Esophagus squamous epithelium (tissue), 5 donors: ENCODE measurements at places on chromosomes 1 and 21.

DNA sequence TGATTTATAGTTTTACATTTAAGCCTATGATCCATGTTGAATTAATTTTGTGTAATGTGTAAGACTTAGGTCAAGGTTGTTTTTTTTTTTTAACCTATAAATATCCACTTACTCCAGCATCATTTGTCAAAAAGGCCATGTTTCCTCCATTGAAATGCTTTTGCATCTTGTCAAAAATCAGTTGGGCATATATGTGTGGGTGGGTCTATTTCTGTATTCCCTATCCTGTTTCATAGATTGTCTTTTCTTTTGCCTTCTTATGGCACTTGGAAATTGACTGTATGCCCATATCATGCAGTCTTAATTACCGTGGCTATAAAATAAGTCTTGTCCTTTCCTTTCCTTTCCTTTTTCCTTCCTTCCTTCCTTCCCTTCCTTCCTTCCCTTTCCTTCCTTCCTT lies 138.2 kb downstream of the PRDM2 start:
- DNase-seq: no peak

DNA sequence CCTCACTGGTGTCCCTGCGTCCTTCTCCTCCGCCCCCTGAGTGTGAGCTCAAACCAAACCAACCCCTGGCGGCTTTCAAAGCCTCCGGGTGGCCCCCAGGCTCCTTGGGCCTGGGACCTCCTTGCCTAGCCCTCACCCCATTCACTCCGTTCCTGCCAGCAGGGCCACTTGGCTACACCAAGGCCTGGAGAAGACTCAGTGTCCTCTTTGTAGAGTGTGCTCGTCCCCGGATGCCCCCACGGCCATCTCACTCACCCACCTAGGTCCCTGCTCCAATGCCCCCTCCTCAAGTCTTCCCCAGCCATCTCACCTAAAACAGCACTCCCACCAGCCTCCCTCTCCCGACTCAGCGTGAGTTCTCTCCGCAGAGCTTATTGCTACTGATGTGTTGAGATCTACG lies 7.2 kb upstream of the CCDC27 start:
- DNase-seq: no peak

DNA sequence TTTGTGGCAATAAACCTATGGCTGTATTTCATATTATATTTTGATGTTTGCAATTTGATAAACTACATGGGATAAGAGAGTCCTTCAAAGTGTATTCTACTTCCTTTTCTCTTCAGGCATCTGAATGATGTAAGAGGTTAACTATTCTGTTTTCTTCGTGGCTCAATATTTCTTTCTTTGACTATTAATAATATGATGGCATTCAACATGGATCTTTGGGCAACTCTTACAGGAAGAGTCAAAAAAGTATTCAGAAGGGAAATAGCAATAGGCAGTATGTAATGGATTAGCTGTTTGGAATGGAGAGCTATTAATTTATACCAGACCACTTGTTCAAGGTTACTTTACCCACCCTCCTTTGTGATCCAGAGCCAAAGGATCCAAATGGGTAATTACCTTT lies 74.4 kb downstream of the HMCN1 start:
- no peak for DNase-seq

DNA sequence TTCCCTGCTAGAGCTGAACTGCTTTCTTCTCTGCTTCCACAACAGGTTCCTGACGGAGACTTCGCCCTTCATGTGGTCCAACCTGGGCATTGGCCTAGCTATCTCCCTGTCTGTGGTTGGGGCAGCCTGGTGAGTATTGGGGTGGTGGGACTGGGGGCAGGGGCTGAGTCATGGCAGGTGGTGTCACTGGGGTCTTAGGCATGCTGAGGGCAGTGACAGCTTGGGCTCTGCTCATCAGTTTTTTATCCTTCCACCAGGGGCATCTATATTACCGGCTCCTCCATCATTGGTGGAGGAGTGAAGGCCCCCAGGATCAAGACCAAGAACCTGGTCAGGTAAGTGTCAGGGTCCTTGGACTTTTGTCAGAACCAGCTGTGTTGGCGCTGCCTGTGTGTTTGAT lies 1.3 kb downstream of the ATP6V0B start:
- no peak for DNase-seq

DNA sequence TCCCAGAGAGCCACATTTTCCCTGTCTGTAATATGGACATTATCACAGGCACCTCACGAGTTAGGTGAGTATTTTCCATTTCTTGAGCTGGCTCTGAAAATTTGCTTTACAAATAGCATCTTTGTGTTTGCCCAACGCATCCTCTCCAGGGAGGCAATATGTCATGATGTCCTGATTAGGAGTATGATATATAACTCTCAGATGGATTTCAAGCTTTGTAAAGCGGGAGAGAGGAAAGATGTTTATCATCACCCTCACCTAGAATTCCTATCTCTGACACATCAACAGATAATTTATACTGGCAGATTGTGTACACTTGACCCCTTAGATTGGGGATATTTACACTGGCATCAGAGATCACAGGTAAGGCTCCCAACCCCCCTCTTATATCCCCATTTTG lies 730.7 kb upstream of the RGS18 start:
- no peak for DNase-seq

DNA sequence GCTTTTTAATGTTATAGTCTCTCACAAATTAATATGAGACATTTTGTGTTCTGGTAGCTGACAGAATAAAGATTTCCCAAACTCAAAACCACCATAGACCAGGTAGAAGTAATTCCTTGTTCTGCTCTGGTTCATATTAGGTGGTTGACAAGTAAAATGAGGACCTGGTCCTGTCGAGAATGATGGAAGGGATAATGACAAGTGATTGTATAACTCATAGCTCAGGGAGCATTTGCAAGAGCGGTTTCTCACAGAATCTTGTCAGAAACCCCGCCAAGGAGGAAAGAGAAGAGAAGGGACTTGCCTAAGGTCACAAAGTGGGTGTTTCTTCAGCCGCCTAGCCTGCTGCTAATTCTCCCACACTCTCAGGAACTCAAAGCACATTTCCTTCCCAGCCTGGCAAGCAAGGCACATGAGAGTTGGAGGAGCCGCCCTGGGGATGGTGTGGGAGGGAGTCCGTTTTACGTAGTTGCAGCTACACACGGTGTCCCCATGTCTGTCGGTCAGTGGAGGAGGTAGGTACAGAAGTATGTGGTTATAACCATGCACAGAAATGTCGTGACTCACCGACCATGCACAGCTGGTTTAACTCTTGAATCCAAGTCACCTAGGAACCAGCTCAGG lies 46.5 kb downstream of the SAMD13 start:
- DNase-seq: no peak

- DNase-seq: no peak
Observed at GRCh38 chr1:182141040-182141439, 79.5 kb upstream of the ZNF648 start.

DNA sequence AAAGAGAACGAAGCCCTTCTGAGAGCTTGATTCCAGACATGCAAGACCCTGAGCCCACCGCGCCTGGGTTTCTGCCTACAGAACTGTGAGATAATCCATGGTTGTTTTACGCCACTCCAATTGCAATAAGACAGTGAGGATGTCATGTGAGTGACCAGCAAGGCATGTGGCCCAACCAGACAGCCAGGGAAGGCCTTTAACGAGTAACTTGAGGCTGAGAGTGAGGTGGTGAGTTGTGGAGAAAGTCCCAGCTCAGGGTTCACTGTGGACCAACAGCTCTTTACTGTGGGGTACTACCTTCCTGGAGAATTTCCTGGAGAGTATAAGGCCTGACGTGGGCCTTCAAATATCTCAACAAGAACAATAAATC lies 153.9 kb downstream of the ETS2 start:
- DNase-seq: no peak

- DNase-seq: no peak
Observed at GRCh38 chr1:59900640-59901039, 25.9 kb downstream of the CYP2J2 start.

DNA sequence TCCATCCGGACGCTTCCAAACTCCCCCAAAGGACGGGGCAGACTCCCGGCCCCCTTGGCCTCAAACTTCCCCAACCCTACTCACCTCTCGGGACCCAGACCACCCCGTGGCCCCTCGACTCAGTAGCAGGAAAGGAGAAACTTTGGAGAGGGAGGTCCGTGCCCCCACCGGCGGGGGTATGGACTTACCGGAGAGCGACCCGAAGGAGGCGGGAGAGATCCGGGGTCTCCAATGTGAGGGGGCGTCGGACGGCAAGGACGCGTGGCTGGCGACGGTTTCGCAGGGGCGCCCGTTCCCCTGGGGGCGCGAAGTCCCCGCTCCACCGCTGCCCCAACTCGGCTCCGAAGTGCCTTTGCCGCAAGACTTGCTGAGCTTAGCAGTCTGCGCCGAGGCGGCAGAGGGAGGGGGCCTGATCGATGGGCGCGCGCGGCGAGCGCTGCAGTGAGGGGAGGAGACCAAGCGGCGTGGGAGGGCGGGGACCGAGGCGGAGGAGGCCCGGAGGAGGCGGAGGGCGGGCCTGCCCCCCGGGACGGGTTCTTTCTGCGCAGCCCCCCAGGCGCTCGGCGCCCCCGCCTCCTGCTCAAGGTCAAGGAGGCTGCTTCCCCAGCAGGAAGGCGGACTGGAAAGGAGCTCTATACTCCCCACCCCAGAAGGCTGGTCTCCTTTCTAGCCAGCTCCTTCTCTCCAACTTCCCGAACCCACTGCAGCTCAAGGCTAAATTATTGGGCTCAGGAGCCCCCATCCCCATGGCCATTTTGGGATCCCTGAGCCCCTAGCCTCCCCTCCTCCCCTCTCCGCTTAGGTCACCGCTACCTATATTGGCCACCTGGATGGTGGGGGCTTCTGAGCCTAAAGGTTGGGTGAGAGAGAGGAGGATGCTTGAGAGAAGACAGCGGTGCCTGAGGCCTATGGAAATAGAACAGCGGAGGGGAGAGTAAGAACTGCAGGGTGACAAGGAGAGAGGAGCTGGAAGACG lies at the start of gene SYT2:
Gene SYT2 (minus strand): TSS at position 385 of the 976 bp plus-strand sequence. CDS start 104,682 bp downstream, outside the sequence.
- no peak for DNase-seq

- no peak for DNase-seq
Observed at GRCh38 chr1:66648901-66649595, 103.2 kb upstream of the DYNLT5 start.

DNA sequence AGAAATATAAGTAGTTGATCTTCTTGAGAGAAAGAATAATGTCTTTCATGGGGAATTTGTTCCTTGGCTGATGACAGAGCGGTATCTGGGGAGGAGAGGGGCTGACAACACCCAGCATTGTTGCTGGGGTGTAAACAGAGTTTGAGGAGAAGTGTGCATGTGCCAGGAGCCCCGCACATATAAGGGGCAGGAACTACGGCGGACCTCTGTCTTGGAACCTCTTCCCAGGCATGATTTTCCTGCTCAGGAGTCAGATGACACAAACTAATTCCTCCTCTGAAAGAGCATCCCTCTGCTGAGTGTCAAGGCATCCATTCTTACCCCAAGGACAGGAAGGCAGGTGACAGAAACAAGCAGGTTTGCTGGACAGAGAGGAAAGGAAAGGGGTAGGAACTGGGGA lies 119.1 kb downstream of the TPTE start:
- no peak for DNase-seq

- DNase-seq: no peak
Observed at GRCh38 chr1:63723602-63724001, 50.2 kb upstream of the ROR1 start.

- DNase-seq: no peak
Observed at GRCh38 chr1:24098943-24099638, 12.8 kb downstream of the MYOM3 start.

GRCh38 chr1:11985851-11986250 lies 5.6 kb downstream of the MFN2 start:
- no peak for DNase-seq

- DNase-seq: no peak
Observed at GRCh38 chr21:38986806-38987632, 181.3 kb downstream of the ETS2 start.

GRCh38 chr21:43864962-43865539 lies at the start of gene AGPAT3:
AGPAT3 (plus strand) TSS chr21:43865223; CDS start chr21:43959682, 94,459 bp downstream.
- DNase-seq: no peak

DNA sequence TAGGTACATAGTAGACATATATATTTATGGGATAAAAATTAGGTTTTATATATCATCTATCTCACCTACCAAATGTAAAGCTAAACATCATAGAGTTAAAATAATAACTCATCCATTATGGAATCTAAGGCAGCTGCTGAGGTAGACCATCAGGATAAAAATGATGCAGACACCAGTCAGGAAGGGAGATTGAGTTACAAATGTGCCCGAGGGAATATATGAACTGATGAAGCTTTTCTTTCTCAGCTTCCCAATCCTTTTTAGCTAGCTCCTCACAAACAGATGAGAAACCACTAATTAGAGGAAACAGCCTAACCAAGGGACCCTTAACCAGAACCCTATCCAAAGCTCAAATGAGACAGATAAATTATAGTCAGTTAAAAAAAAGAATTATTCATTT lies 20.9 kb downstream of the TTLL7 start:
- DNase-seq: no peak

- no peak for DNase-seq
Observed at GRCh38 chr1:91450260-91450659, 45.6 kb upstream of the HFM1 start.

DNA sequence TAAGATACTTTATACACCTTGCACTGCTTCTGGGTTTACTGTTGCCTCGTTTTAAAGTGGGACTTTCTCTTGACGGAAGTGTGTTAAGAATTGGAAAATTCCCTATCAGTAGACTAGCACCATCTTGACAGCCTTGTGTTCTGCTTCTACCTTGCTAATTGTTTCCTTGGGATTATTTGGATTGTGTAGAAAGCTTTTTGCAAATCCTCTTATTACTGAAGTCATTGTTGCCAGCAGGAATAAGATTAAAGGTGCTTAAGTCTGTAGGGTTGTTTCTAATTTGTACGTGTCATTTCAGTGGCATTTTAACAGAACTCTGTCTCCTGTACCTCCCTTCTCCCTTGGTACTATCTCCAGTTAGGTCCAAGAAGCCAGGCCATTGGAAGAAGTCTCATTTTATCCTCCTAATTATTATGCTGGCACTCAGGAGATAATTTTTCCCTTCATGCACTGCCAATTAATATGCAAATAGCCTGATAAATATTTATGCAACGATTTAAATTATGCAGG lies 107.7 kb downstream of the POU2F1 start:
- DNase-seq: no peak

- no peak for DNase-seq
Observed at GRCh38 chr1:69363236-69363635, 204.5 kb upstream of the LRRC7 start.

DNA sequence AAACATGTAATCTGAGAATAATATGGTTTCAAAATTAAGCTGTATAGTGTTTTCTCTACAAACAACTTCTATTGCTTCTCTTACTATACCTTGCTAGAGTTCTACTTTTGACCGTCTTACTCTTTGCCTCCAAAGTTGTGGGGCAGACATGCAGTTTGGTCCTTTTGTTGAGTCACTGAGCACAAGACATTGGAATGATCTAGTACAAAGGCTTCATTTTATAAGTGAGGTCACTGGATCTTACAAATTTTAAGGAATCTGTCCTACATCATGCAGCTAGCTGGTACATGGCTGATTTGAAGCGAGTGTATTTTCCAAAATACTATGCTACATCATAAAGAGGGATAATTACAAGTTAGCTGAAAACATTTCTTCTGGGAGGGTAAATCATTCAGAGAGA lies 28.8 kb downstream of the OR10J1 start:
- no peak for DNase-seq

- no peak for DNase-seq
Observed at GRCh38 chr1:192342842-192343241, 26.1 kb downstream of the RGS21 start.
